ENCODE measurements at places on chromosomes 1 and 21.

DNA sequence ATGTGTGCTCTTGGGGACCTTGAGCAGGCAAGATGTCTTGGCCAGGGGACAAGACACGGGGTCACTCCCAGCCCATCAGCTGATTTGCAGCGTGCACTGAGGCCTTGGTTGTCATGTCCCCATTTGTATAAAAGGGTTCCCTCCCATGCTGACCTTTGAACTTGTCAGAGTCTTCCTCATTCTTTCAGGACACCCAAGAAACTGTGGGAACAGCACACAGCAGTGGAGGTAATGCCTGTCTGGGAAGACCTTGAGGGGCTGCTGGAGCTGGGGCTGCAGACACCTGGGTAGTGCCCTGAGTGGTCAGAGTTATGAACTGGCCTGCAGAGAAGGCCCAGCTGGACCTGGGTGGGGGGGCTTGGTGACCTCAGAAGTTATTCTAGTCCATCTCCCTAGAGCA, 46.4 kb downstream of the FAAH start:
- no peak for DNase-seq

DNA sequence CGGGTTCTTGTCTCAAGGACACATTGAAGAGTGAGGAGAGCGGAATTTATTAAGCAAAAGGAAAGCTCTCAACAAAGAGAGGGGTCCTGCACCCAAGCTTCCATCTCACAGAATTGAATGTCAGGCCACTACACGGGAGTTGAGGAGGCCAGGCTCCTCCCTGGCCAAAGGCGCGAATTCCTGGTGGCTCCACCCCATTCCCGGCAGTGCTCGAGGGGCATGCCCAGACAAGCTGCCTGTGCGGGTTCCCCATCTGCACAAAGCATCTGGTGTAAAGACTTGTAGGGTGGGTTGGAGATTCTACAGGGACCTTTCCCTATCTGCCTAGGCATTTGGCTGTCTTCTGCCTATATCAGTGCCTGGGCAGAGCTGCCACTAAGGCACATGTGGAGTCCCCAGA, 648.5 kb upstream of the PKN2 start:
- DNase-seq, result no peak

GRCh38 chr1:156481527-156481926, 19.0 kb downstream of the MEF2D start:
- DNase-seq, result no peak

- no peak for DNase-seq
Measured at GRCh38 chr1:205232127-205232820, 4.5 kb downstream of the TMCC2 start.

DNA sequence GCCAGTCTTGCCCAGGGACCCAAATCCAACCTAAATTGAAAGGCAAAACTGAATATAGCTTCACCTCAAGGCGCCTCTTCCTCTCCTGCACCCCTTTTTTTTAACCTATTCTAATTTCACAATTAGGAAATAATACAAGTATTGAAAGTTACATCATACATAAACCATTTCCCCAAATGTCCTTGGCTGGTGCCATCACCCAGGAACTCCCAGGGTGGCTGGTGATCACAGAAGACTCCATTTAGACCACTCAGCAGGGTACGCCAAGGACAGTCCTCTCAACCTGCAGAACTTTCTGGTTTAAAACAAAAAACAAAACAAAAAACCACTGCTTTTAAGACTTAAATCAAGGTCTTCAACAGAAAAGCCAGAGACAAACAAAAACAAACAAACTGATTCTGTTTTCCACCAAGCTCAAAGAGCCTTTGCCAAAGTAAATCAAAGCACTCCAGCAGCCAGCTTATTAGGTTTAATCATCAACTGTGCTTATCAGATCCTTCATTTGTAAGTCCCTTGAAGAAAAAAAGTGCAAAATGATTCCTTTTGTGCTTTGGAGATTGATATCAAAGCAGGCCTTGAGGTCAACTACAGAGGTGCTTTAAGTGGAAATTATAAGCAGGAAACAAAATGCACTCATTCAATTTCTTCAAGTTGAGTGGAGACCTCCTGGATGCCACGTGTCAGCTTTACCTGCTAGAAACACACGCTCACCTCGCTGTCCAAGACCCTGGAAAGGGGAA, 113.0 kb downstream of the ETS2 start:
- no peak for DNase-seq

GRCh38 chr1:157469752-157470675, 82.3 kb downstream of the FCRL5 start:
- DNase-seq, result no peak

- peak; percentile 90 for DNase-seq
Measured at GRCh38 chr1:244048256-244049161, 2.6 kb upstream of the ZBTB18 start.

GRCh38 chr1:99447721-99448120, 183.4 kb downstream of the PLPPR4 start:
- no peak for DNase-seq

- DNase-seq, result no peak
Measured at GRCh38 chr1:29309621-29310020, 73.3 kb downstream of the PTPRU start.

DNA sequence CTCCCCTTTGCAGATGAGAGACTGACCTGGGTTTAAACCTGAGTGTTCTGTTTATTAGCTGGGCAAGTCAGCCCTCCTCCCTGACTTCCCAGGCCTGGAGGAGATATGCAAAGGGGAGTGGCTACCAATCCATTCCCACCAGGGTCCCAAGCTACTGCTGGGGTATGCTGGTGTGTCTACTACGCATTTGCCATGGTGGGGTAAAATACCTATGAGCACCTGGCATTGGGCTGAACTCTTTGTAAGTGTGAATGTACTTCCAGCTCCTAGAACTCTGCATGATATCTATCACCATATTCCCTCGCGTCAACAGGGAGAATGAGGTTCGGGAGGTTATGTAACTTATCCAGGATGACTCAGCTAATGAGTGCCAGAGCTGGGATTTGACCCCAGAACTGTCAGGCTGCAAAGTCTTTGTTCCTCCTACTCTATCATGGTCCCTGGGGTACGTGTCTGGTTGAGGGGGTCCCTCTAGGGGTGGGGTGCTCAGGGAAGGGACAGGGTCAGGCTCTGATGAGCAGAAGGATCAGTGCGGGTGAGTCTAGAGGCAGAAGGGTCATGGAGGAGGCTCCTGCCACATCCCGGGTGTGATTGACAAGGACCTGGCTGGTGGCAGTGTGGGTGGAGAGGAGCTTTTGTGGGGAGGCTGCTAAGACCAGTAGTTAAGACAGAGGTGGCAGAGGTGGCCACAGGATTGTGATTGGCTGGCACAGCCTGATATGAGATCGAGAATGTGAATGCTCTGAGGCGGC, 16.7 kb downstream of the AMPD2 start:
- no peak for DNase-seq

DNA sequence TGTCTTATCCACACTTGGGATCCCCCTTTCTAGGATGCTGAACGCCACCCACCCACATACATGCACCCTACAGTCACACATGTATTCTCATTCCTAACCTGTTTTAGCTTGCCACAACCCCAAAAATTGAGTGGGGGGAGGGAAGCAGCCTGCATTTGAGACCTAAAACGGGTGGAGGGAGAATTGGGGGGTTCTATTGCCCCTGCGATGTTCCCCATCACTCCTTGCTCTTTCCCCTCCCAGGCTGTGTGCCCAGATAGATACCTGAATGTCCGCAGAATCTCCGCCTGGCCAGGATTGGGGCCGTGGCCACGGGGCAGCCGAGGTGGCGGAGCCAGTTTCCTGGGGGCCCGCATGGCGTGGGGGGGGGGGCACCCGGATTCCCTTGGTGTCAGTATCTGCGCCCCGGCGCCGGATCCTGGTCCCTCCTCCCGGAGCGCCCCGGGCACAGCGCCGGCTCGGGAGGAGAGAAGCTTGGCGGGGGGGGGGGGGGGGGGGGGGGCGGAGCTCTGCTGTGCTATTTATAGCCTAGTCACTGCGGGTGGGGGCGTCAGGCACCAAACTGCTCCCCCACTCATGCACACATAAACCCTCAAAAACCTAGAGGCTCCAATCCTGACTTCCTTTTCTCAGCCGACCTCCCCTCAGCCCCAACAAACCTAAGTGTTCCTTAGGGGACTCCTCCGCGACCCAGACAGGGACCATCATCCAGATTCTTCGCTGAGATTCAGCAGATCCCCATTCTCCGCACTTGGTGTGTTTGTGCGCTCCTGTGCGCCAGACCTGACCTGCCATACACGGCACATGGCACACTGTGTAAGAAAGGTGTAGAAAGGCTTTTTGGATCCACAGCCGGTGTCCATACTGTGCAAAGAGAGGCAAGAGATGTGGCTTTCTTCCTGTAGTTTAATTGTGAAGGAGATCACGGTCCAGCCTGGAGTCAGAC, 1.9 kb downstream of the ANKRD34A start:
- no peak for DNase-seq

DNA sequence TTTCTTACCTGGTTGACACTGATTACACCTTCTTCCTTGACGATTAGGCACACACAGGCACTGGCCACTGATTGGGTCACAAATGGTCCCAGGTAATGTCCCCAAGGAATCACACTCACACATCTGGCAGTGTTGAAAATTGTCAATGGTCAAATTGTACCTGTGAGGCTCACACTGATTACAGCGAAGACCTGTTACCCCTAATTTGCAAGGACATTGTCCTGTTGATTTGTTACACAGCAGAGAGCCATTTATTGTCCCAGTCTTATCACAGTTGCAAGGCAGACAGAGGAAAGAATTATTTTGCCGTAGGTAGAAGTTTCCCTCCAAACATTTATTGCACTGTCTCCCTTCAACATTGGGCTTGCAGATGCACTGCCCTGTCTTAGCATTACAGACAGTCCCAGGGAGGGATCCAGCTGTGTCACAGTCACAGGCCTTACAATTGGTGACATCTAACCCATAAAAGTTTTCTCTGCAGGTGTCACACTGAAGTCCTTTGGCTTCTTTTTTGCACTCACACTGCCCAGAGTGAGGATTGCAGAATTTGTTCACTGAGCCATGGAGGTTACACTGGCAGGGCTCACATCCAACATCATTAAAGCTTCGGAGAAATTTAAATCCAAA, 176.6 kb downstream of the USH2A start:
- no peak for DNase-seq

- no peak for DNase-seq
Measured at GRCh38 chr1:151802372-151802771, 2.8 kb downstream of the LINGO4 start.

DNA sequence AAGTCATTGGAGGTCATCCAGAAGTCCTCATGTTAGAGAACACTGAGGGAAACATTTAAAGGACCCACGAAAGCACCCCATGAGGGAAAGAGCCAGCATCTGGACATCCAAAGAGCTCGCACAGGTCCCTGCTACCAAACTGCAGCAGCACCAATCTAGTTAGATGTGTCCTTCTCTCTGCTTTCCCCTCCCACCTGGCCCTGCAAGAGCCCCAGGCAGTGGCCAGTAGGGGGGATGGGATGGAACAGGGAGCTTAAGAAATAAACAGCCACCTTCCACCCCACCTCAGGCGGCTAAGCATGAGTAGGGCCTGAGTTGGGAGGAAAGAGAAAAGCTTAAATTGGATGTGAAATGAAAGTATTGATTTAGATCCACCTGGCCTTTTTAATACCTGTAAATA, 175.9 kb upstream of the KCND3 start:
- no peak for DNase-seq

DNA sequence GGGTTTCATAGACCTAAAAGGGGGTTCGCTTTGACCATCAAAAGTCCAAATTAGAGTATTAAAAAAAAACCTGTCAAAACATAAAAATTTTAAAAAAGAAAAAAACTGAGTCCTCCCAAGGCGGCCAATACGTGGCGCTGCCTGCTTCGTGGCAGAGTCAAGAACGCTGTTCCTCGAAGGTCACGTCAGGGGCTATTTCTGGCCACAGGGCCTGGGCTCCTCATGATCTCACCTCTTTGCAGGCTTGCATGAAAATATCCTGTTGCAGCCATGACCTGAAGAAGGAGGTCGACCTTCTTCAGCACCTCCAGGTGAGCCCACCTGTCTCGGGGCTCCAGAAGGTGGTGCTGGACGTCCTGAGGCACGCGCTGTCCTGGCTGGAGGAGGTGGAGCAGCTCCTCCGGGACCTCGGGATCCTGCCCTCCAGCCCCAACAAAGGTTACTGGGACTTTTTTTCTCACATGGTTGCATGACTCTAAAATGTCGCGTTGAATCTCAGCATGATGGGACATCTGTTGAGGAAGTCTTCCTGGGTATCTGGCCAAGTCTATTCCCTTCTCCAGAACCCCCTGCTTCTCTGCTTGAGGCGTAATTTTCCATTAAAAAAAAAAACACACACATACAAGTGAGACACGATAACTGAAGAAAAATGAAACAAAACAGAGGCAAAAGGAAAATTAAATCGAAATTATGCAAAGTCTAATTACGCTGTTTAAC, 80.4 kb upstream of the EFHD2 start:
- no peak for DNase-seq

DNA sequence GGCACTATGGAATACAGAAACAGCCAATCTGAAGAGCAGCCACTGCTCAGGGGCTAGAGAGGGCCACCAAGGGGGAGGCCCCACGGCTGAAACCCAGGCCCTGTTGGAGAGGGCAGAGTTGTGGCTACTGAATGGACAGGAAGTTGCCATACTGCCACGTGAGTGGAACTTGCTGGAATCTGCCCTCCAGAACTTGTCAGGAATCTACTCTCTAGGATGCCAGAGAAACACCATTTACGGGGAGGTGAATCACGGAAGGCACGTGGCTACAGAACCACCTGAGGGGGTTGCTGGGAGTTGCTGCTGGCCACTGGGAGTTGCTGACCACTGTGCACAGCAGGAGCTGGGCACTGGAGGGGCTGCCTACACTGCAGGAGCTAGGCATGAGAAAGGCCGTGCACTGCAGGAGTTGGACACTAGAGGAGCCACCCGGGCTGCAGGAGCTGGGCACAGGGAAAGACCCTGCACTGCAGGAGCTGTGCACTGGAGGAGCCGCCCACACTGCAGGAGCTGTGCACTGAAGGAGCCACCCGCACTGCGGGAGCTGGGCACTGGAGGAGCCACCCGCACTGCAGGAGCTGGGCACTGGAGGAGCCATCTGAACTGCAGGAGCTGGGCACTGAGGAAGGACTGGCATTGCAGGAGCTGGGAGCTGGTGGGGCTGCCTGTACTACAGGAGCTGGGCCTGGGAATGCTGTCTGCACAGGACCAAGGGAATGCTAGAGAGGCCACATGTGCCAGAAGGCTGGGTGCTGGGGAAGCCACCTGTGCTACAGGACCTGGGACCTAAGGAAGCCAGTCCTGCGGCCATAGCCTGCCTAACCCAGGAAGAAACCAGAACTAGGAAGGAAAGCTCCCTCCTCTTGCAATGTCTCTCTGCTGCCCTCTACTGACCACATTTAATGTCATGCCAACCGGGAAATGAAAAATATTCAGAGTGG, 343.4 kb downstream of the MATN1 start:
- DNase-seq, result peak; percentile 12

GRCh38 chr1:12400027-12400693, 170.3 kb downstream of the VPS13D start:
- no peak for DNase-seq

- no peak for DNase-seq
Measured at GRCh38 chr1:201570181-201570885, 31.4 kb downstream of the NAV1 start.

DNA sequence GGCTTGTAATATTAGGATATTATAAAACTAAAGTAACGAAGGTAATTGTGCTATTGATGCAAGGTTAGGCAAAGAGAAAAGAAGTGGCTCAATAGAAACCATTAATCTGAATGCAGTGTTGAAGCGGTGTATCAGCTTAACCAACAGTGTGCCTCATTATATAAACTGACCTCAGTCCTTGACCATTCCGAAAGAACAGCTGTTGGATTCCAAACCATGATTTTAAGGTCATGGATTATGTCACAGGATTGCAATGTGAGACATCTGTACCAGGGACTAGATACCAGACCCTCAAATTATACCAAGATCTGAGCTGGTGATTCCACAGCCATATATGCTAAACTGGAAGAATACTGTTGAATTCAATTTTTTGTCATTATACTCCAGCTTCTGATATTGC, 134.2 kb upstream of the HP1BP3 start:
- DNase-seq, result no peak

- DNase-seq, result no peak
Measured at GRCh38 chr1:89736937-89737733, 83.7 kb upstream of the LRRC8D start.

All from stimulated activated CD8-positive, alpha-beta memory T cell treated with anti-CD3 and anti-CD28 coated beads, Interleukin-4, amount 100 ng/mL, for 4 hours (primary cell).